NCI-H2107 (cell line): ENCODE measurements at places on chromosomes 6 and 20.

- no peak for DNase-seq
Observed at GRCh38 chr6:147530132-147531060, 21.9 kb downstream of the SAMD5 start.

DNA sequence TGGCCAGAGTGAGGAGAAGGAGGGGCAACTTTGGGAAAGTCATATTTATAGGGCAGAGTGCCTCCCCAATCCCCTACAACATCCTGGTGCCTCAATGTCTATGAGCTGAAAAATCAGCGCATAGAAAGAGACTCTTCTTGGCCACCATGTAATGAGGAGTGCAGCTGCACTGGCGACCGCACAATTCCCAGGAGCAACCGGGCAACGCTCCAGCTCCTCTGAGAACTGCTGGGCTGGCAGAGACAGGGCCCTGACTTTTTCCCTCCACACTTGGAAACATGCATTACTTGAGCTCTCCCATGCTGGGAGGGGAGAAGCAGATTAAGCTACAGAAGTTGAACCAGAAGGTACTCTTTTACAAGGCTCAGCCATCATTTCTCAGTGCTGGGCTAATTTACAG lies 31.4 kb upstream of the MARCKS start:
- DNase-seq: peak; percentile 50

DNA sequence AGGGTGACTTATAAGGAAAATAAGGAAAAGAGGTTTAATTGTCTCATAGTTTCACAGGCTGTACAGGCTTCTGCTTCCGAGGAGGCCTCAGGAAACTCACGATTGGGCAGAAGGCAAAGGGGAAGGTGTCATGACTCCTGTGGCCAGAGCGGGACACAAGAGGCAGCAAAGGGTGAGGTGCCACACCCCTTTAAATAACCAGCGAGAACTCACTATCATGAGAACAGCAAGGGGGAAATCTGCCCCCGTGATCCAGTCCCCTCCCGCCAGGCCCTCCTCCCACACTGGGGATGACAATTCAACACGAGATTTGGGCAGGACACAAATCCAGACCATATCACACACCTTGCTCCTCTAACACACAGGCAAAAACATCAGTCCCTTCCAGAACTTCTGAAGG lies 254.0 kb downstream of the DLL1 start:
- DNase-seq: no peak

- no peak for DNase-seq
Observed at GRCh38 chr6:15575357-15576033, 87.3 kb downstream of the DTNBP1 start.

DNA sequence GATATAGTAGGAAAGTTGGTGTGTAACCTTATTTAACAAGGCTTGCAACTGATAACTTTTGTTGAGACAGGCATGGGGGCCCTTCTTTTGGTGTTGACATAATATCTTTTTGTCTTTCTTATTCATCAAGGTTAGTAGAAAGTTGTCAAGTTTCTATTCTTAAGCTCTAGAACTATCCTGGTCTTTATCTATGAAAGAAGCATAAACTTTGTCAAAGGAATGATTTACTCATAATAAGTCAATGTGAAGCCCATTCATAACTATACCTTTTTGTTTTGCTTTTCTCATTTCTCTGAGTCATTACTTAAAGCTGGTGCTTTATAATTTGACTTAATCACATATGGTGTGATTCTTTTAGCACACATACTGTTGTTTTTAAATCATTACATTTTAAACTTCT lies 312.4 kb downstream of the UTRN start:
- no peak for DNase-seq

DNA sequence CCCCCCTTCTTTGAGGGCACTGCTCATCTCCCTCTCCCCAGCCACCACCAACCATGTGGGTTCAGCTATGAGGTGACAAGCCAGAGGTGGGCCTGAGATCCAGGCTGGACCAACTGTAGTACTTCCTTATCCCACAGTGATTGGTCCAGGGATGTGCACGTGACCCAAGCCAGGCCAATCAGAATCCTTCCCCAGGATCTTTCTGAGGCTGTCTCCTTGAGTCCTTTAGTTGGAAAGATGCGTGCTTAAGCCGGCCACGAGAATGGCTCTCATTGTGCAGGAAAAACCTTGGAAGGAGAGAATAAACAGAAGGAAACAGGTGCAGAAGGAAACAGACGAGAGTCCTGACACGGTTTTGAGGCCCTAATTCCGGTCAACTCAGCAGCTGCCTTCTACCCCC lies 39.2 kb downstream of the ZC3H12D start:
- DNase-seq: no peak

DNA sequence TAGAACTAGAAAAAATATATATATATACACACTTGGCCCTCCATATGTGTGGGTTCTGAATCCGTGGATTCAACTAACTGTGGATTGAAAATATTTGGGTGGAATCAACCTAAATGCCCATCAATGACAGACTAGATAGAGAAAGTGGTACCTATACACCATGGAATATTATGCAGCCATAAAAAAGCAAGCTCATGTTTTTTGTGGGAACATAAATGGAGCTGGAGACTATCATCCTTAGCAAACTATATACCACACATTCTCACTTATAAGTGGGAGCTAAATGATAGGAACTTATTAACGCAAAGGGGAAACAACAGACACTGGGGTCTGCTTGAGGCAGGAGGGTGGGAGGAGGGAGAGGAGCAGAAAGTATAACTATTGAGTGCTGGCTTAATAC lies 28.0 kb downstream of the OR2A4 start:
- DNase-seq: no peak

GRCh38 chr6:39543095-39543494 lies 182.1 kb downstream of the KIF6 start:
- no peak for DNase-seq
